A375 (cell line): ENCODE measurements at places on chromosomes 3 and 15. TPM values are rescaled to one million over a fixed set of nuclear protein-coding genes. Genes with fewer than 3 reads are reported as not detected.

ISLR gene
- 0.08 TPM in 1 of 2 replicates, not detected in the other for total RNA-seq

MRPL3 gene
- 189 and 200 TPM in 2 replicates for total RNA-seq

SERPINI2 gene
- total RNA-seq, result not detected in 2 replicates

APOD gene
- total RNA-seq, result 2.3 and 2.7 TPM in 2 replicates

GOLGA8R gene
- 0.19 TPM in 1 of 2 replicates, not detected in the other for total RNA-seq

GP5 gene
- total RNA-seq, result not detected in 2 replicates

LRRC2 gene
- 0.37 and 0.53 TPM in 2 replicates for total RNA-seq

GOLGA6L10 gene
- 1.6 and 1.7 TPM in 2 replicates for total RNA-seq

ANKUB1 gene
- total RNA-seq, result not detected in 2 replicates

EPM2AIP1 gene
- 13.0 and 17.2 TPM in 2 replicates for total RNA-seq

TNFSF10 gene
- not detected in 2 replicates for total RNA-seq

SHC4 gene
- 10.2 and 12.2 TPM in 2 replicates for total RNA-seq

CD86 gene
- not detected in 2 replicates for total RNA-seq

TARS3 gene
- total RNA-seq, result 6.8 and 8.8 TPM in 2 replicates

GHSR gene
- total RNA-seq, result not detected in 2 replicates

AMT gene
- 1.8 and 2.0 TPM in 2 replicates for total RNA-seq

PRR20G gene
- not detected in 2 replicates for total RNA-seq

CHDH gene
- not detected in 2 replicates for total RNA-seq

SOX14 gene
- total RNA-seq, result not detected in 2 replicates

FGF12 gene
- 2.1 and 3.1 TPM in 2 replicates for total RNA-seq

RPP14 gene
- total RNA-seq, result 16.3 and 19.6 TPM in 2 replicates
